ENCODE measurements at places on chromosomes 5 and 9. TPM values are rescaled to one million over a fixed set of nuclear protein-coding genes. Genes with fewer than 3 reads are reported as not detected.

The RIMOC1 gene
- 17.7 TPM for total RNA-seq

The C7 gene
- 58.0 TPM for total RNA-seq

The GFPT2 gene
- total RNA-seq: 14.9 TPM

The ENHO gene
- total RNA-seq: 32.7 TPM

The PLPP7 gene
- total RNA-seq: 6.2 TPM

The NR2F1 gene
- total RNA-seq: 126 TPM

The PITX1 gene
- not detected for total RNA-seq

The CMYA5 gene
- total RNA-seq: 9.2 TPM

The CNTFR gene
- total RNA-seq: 16.1 TPM

The ZNF366 gene
- total RNA-seq: 1.7 TPM

The NMUR2 gene
- total RNA-seq: 0.83 TPM

The ZBTB5 gene
- 20.8 TPM for total RNA-seq

The OLFM1 gene
- 52.5 TPM for total RNA-seq

The LCN1 gene
- not detected for total RNA-seq

The ZFP37 gene
- total RNA-seq: 12.6 TPM

The PCDHA7 gene
- 4.8 TPM for total RNA-seq

The PTBP3 gene
- total RNA-seq: 42.7 TPM

The TEX48 gene
- not detected for total RNA-seq

The CAVIN4 gene
- total RNA-seq: 3.1 TPM

The RNF180 gene
- 39.4 TPM for total RNA-seq

The CDKN2A gene
- 0.11 TPM for total RNA-seq

The IRX4 gene
- total RNA-seq: 0.30 TPM

The PCSK1 gene
- 2.4 TPM for total RNA-seq

The SEMA5A gene
- total RNA-seq: 59.2 TPM

The IFNA13 gene
- not detected for total RNA-seq

The S100Z gene
- total RNA-seq: 0.50 TPM

The SMIM33 gene
- not detected for total RNA-seq

The PCDHB3 gene
- total RNA-seq: 5.5 TPM

The C5 gene
- 9.1 TPM for total RNA-seq

The BBLN gene
- 144 TPM for total RNA-seq

The FBLL1 gene
- total RNA-seq: 17.4 TPM

The CCDC192 gene
- 0.50 TPM for total RNA-seq

The SPATA31A3 gene
- total RNA-seq: not detected

The PALM2AKAP2 gene
- 10.6 TPM for total RNA-seq

The DNAJA1 gene
- total RNA-seq: 138 TPM

The SNCAIP gene
- total RNA-seq: 69.2 TPM

The SEPTIN8 gene
- 67.9 TPM for total RNA-seq

The PDLIM4 gene
- 10.6 TPM for total RNA-seq

The TMC1 gene
- total RNA-seq: 0.89 TPM

The CDHR2 gene
- total RNA-seq: 0.55 TPM

The F12 gene
- 3.2 TPM for total RNA-seq

The CNTNAP3 gene
- total RNA-seq: 21.3 TPM

The SQSTM1 gene
- total RNA-seq: 155 TPM

The SPINK4 gene
- total RNA-seq: not detected

The FAM78A gene
- 3.9 TPM for total RNA-seq

The TNFSF8 gene
- total RNA-seq: 2.3 TPM

The TXNDC8 gene
- not detected for total RNA-seq

The GARIN3 gene
- not detected for total RNA-seq

The CYSRT1 gene
- total RNA-seq: 0.94 TPM

The PHYHD1 gene
- 7.8 TPM for total RNA-seq

The NLN gene
- 21.7 TPM for total RNA-seq

The RNF183 gene
- total RNA-seq: 0.11 TPM

The TSSK1B gene
- total RNA-seq: 0.10 TPM

The TNIP1 gene
- total RNA-seq: 63.7 TPM

The TMEM252 gene
- not detected for total RNA-seq

The PCAT7 gene
- total RNA-seq: not detected

The HAPLN1 gene
- total RNA-seq: 28.4 TPM

The ADGRV1 gene
- total RNA-seq: 114 TPM

The ANKRD33B gene
- 8.1 TPM for total RNA-seq

The FCN1 gene
- 13.8 TPM for total RNA-seq
